Breast epithelium (tissue), 4 donors: ENCODE measurements at places on chromosomes 3 and 15. TPM values are rescaled to one million over a fixed set of nuclear protein-coding genes. Genes with fewer than 3 reads are reported as not detected.

Gene GABPB1
- 35.9 TPM for total RNA-seq

Gene CYP1A2
- total RNA-seq = not detected

Gene HSPBAP1
- total RNA-seq = 18.6 TPM

Gene TLR9
- total RNA-seq = not detected

Gene CCDC51
- 12.5 TPM for total RNA-seq

Gene CCR9
- not detected for total RNA-seq

DNA sequence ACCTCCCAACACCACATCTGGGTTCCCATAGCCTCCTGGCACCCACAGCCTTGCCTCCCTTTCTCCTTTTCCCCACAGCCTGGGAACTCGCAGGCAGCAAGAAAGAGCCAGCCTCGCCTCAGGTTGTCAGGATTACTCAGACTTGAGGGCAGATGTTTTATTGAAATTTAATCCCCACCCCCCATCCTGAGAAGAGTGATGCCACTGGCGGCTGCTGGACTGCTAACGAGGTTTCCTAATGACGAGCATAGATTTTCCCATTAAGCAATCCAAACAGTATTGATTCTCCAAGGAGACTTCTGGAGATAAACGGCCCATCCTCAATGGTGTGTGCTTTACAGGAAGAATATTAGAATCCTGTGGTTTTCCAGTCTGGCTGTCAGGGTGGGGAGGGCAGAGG, 13.7 kb downstream of the SHF start:
- H3K36me3 ChIP-seq = no peaks in the 10 kb centered on the region
- no peaks in the 10 kb centered on the region for H3K4me1 ChIP-seq
- no peak for DNase-seq

DNA sequence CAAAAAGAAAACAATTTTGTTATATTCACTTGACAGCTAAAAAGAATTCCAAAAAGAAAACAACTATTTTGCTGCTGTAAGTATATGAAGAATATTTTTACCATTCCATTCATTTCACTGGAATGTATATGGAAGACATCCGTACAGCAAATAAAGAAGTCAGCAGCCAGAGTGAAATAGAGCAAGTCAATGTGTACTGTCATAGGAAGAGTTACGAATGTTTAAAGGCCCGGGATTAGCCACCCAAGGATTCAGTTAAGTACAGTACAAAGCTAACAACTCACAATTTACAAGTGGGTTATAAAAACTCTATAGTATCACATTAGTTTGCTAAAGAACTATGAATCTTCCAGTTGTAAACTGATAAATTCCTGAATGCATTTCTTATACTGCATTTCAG, 14.4 kb upstream of the XXYLT1 start:
- H3K4me3 ChIP-seq = no peak overlapping the region
- DNase-seq = no peak
- H3K36me3 ChIP-seq = no peaks in the 10 kb centered on the region
- H3K4me1 ChIP-seq = no peaks in the 10 kb centered on the region
- no peak overlapping the region for H3K27ac ChIP-seq

DNA sequence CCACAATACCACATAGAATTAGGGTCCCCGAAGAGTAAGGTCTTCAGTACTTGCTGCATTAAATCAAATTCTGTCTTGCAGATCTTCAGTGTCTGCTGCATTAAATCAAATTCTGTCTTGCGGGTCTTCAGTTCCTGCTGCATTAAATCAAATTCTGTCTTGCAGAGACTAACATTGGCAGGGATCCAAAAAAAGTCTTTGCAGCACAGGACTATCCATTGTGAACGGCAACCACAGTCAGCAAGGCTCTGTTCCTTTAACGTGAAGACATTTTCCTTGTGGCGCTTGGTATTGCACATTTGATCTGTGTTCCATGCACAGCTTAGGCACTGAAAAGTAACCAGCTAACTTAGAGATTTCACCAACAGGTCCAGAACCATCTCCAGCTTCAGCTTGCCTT, 46.8 kb upstream of the POMGNT2 start:
- no peaks in the 10 kb centered on the region for H3K27me3 ChIP-seq
- no peaks in the 10 kb centered on the region for H3K36me3 ChIP-seq
- DNase-seq = no peak
- no peak overlapping the region for H3K27ac ChIP-seq
- H3K4me1 ChIP-seq = no peaks in the 10 kb centered on the region
- H3K4me3 ChIP-seq = no peak overlapping the region

DNA sequence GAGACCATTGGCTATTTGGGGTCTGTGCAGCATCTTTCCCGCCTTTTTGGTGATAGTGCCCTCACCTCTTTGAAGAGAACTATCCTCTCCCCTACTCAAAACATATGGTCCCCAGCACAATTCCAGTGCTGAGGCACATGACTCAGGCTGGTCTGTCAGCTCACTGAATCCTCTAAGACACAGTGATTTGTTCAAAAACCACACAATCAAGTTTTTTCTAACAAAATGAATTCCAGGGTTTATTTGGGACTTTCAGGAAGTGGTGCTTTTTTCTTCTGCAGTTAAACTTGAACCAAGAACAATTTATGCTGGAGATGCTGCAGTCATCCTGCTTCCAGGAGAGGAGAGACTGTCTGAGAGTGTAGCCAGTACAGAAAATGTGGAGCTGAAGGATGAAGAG, 142.5 kb upstream of the LMCD1 start:
- DNase-seq = no peak
- H3K27ac ChIP-seq = no peak overlapping the region
- no peaks in the 10 kb centered on the region for H3K4me1 ChIP-seq
- H3K27me3 ChIP-seq = no peaks in the 10 kb centered on the region
- H3K4me3 ChIP-seq = no peak overlapping the region

GRCh38 chr15:78234515-78235040, at the start of gene ACSBG1:
Gene ACSBG1 (minus strand): TSS chr15:78234565. CDS start chr15:78234501, 64 bp downstream.
- DNase-seq = peak; percentile 36
- H3K4me3 ChIP-seq = no peak within 1 kb of the TSS
- no peaks in the 10 kb centered on the region for H3K27me3 ChIP-seq
- no peaks in the 10 kb centered on the region for H3K36me3 ChIP-seq
- H3K27ac ChIP-seq = no peak within 1 kb of the TSS

GRCh38 chr3:56775838-56776555, 25.8 kb downstream of the ARHGEF3 start:
- no peaks in the 10 kb centered on the region for H3K4me1 ChIP-seq
- DNase-seq = no peak
- H3K27ac ChIP-seq = no peak overlapping the region
- H3K4me3 ChIP-seq = no peak overlapping the region

DNA sequence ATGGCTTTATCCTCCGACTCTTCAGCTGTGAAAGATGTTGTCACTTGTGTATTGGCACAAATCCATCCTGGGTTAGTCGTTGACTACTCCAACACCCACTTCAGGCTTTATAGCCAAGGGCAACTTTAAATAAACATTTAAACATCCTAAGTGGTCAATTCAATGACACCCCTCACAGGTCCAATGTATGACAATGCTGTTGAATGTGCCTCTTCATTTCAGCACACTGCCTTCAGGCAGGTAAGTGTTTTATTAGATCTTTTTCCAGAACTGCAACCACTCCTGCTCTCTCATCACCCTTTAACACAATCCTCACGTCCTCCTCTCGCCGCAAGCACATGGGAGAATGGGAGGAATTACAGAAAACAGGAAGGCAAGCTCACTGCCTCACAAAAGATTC, 30.3 kb downstream of the IL12A start:
- DNase-seq = no peak
- no peak overlapping the region for H3K4me3 ChIP-seq
- no peaks in the 10 kb centered on the region for H3K36me3 ChIP-seq
- no peaks in the 10 kb centered on the region for H3K27me3 ChIP-seq

DNA sequence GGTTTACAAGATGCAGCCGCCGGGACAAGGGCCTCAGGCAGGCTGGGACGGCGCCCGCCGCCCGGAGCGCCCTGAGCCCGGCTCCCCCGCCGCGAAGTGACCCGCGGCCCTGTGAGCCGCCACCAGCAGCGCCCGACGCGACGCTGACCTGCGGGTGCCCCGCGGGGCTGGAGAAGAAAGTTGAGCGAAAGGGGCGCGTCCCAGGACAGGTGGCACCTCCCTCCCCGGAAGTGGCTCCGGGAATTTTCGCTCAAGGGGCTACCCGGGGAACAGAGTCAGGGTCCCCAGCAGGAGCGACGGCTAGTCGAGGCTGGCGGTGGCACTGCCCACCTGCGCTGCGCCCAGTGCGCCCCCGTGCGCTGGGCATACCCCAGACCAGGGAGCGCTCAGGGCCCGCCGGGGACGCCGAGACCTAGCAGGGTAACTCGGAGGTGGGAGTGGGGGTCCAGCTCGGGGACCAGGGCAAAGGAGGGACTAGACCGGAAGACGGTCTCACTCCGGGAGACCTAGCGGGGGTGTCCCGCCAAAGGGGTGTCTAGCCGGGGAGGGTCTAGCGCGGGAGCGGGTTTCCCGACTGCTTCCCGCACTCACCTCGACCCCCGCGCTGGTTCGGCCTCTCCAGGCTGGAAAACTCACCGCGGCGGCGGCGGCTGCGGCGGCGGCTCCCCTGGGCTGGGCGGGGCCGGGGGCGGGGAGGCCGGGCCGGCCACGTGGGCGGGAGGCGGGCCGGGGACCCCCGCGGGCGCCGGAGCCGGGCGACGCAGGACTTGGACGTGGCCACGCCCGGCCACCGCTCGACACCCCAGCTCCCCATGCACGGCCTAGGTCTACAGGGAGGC, 18.4 kb downstream of the SPATA12 start:
- H3K27me3 ChIP-seq = no peaks in the 10 kb centered on the region
- peak overlapping the region; percentile 78 for H3K27ac ChIP-seq
- H3K36me3 ChIP-seq = no peaks in the 10 kb centered on the region

GRCh38 chr15:55110446-55110845, 86.3 kb downstream of the RSL24D1 start:
- DNase-seq = no peak
- H3K27me3 ChIP-seq = no peaks in the 10 kb centered on the region

DNA sequence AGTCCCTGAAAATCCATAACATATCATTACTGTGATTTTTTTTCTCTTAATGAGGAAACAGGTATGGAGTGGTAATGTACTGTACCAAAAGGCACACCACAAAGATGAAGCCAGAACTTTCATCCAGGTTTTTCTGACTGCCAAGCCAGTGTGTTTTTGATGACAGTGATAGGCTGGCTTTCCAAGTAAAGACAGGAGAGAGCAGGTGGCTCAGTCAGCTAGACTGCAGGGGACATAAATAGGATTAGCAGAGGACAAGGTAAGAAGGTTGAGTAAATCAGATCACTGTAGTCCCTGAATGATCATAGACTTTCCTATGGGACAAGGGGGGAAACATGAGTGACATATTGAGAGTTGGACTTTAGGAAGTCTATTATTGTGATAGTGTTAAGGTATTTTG, 127.9 kb downstream of the GADL1 start:
- H3K27ac ChIP-seq = no peak overlapping the region
- no peak overlapping the region for H3K4me3 ChIP-seq
- H3K4me1 ChIP-seq = no peaks in the 10 kb centered on the region

GRCh38 chr15:83365370-83365938, 81.0 kb upstream of the BNC1 start:
- no peaks in the 10 kb centered on the region for H3K4me1 ChIP-seq
- peak overlapping the region; percentile 47 for H3K4me3 ChIP-seq
- no peak for DNase-seq
- peaks cover 13% of the 10 kb centered on the region for H3K27me3 ChIP-seq

- H3K36me3 ChIP-seq = no peaks in the 10 kb centered on the region
- H3K4me3 ChIP-seq = no peak overlapping the region
- H3K27me3 ChIP-seq = no peaks in the 10 kb centered on the region
- no peak for DNase-seq
These were observed 98.0 kb upstream of the TNIK start for GRCh38 chr3:171558188-171558696.

GRCh38 chr3:170437696-170438407, 19.2 kb downstream of the CLDN11 start:
- H3K27ac ChIP-seq = no peak overlapping the region
- no peaks in the 10 kb centered on the region for H3K36me3 ChIP-seq
- H3K27me3 ChIP-seq = no peaks in the 10 kb centered on the region
- no peak overlapping the region for H3K4me3 ChIP-seq
- DNase-seq = no peak

DNA sequence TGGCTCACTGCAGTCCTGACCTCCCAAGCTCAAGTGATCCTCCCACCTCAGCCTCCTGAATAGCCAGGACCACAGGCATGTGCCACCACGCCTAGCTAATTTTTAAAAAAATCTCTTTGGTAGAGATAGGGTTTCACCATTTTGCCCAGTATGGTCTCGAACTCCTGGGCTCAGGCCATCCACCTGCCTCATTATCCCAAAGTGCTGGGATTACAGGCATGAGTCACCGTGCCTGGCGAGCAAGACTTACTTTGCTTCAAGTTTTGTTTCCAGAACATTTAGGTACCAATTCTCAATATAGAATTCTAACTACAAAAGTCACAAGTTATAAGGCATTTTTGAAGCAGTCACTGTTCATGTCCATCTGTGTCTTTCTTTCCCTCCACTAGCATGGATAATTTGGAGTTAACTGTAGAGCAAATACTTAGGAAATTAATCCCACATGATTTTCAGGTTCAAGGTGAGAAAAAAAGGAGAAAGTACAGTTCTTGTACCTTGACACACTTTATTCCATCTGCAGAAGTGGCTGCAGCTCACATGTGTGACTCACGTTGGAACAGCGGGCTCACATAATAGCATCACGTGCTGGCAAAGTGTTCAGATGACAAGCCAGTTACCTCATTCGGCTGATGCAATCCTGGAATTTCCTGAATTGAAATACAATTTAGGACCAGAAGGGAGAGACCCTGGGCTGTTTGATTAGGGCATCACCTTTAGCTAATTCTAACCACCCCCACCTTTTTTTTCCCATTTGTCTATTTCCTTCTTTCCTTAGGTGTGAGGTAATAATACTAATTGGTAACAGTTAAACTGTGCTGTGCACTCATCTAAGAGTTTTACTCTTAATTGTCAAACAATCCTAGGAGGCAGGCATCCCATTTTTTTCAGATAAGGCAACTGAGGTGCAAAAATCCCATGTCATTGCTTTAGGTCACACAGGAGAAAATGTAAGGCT, 46.9 kb upstream of the NEDD4 start:
- no peaks in the 10 kb centered on the region for H3K27me3 ChIP-seq
- no peaks in the 10 kb centered on the region for H3K4me1 ChIP-seq
- peak overlapping the region; percentile 1 for H3K27ac ChIP-seq
- DNase-seq = peak; percentile 72
- H3K36me3 ChIP-seq = no peaks in the 10 kb centered on the region

DNA sequence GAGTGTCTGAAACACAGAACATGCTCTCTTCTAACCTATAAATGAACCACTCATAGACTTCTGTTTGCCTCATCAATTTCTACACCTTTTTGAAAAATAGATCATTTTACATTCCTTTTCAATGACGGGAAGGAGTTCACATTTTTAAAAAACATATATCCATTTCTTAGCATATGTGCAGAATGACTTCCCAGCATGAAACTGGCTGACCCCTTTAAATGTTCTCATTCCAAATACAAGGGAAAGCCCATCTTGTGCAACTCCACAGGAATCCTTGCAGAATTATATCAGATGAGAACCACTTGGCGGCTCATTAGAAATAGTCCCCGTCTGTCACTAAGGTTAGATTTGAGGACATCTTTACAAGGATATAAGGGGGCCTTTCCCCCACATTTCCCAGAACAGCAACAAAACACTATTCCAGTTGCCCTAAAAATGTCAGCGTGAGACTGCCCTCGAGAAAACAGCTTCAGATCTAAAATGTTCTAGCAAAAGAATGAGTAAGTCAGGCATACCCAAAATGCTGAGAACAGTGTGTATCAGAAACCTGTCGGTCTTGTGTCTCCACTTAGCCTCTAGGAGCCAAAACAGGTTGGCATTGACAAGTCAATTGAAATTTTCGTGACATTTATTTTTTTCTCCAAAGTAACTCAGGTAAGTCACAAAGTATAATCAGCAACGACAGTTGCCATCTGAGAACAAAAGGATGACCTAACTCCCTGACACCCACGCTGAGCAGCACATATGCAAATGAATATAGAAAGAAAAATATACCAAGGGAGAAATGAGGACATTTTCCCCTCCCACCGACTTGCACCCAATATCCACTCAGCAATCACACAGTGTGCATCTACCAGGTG, 63.1 kb downstream of the FOXP1 start:
- peaks cover 5% of the 10 kb centered on the region for H3K4me1 ChIP-seq
- no peak for DNase-seq
- H3K36me3 ChIP-seq = no peaks in the 10 kb centered on the region
- H3K4me3 ChIP-seq = no peak overlapping the region
